ENCODE measurements at places on chromosomes 4 and X.

DNA sequence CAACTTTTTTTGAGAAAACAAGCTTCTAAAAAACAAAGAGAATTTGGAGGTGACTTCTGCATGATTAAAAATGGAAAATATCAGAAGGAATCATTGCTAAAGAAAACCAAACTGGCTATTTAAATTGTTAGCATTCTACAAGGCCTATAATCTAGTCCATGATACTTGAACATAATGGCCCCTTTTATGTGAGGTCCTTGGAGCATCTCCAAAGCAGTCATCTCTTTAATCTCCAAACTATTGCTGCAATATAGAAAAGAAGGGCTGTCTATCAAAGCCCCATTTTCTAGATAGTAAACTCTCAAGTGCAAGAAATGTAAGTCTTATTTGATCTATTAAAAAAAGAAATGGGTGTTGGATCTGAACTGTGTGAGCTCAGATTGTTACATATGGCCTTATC is 615.1 kb downstream of the CENPC start:
- no peak for DNase-seq

- no peak for DNase-seq
These were observed 3.1 kb downstream of the TNMD start for GRCh38 chrX:100587861-100588260.

GRCh38 chr4:17814140-17814539 is 3.4 kb downstream of the NCAPG start:
- no peak for DNase-seq

DNA sequence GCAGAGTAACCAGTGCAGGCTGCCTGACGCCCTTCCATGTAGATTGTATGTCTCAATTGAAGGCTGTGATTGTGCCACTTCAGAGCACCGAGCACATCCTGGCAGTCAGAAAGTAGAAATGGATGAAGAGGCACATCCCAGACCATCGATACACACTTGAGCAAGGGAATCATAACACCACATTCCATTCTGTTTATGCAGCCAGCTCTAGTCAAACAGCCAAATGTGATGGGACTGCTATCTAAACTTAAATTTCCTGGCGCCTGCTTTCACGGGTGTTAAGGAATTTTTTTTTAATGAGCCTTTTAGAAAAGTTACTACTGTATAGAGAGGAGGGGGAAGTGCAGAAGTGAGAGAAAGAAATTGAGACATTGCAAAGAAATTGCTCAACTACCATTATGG is 84.4 kb downstream of the PPARGC1A start:
- no peak for DNase-seq

DNA sequence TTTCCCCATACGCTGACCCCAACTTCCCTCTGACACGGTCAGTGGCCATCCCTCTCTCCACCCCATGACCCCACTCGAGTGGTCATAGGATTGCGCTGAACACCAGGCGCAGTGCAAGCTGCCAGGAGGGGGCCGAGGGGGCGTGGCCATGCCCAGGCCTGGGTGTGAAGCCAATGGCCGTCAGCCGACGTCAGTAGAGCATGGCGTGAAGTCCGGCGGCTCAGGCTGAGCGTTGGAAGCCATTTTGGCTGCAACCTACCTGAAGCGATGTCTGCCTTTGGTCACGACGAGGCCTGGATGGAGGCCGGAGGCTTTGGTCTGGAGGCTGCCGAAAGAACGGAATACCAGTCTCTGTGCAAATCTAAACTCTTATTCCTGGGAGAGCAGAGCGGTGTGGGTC is at the start of gene RAB41:
Gene RAB41 (plus strand): TSS at position 222 of the 400 bp plus-strand sequence. CDS start 46 bp downstream, at position 268.
- DNase-seq = no peak

- DNase-seq = no peak
These were observed 564.7 kb upstream of the ACTRT1 start for GRCh38 chrX:128616933-128617332.

DNA sequence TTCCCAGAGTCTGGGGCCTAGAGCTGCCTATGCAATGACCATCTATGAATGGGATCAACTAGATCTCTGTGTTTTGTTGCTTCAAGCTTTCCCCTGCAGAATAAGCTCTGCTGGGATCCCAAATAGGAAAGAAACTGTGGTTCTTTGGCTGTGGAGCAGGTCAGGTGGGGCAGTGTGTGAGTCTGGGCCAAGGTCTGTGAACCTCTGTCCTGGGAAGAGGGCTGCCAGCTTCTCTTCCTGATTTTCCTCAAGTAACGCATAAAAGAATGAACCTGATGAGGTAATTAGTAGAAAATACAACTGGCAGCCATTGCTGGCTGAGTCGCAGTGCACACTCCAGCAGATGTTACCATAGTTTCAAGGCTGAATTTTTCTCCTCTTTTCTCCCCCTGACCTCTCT is 4.6 kb upstream of the PIN4 start:
- DNase-seq = no peak

DNA sequence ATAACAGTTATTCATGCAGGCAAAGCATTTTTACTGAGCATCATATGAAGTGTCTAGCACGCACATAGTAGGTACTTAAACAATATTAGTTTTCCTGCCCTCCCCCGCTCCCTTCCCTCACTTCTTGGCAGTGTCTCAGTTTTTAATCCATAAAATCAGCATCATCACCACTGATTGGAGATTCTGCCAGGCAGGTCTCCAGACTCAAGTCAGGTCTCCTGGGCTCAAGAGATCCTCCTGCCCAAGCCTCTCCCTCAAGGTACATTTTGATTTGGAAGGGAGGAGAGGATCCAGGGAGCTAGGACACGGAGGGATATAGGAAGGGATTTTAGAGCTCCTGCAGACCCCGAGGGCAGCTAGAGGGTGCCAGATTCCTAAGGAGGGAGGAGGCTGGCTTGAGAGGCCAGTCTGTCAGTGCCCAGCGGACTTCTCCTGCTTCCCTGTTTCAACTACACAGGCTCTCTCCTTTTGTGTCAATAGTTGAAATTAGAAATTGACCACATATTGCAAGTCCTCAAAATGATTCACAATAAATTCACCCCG is 4.4 kb upstream of the FAT1 start:
- no peak for DNase-seq

All from hematopoietic multipotent progenitor cell treated with erythropoietin and hydrocortisone succinate and interleukin-3 and kit ligand, for 17 days (in vitro differentiated cells).